NB4 (cell line): ENCODE measurements at places on chromosomes 7 and 10.

DNA sequence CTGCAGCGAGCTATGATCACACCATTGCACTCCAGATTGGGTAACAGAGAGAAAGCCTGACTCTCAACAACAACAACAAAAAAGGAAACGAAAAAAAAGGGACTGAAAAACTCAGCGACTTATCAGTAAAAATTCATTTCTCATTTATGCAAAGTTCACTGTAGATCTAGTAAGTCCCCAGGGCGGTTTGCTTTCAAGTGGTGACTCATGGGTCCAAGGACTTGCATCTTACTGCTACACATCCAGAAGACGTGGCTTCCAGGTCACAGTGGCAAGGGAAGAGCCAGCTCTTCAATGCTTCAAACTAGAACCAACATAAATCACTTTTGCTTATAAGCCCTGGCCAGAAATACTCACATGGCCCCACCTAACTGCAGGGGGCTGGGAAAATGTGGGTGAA, 178.3 kb upstream of the AUTS2 start:
- peak; percentile 21 for DNase-seq

DNA sequence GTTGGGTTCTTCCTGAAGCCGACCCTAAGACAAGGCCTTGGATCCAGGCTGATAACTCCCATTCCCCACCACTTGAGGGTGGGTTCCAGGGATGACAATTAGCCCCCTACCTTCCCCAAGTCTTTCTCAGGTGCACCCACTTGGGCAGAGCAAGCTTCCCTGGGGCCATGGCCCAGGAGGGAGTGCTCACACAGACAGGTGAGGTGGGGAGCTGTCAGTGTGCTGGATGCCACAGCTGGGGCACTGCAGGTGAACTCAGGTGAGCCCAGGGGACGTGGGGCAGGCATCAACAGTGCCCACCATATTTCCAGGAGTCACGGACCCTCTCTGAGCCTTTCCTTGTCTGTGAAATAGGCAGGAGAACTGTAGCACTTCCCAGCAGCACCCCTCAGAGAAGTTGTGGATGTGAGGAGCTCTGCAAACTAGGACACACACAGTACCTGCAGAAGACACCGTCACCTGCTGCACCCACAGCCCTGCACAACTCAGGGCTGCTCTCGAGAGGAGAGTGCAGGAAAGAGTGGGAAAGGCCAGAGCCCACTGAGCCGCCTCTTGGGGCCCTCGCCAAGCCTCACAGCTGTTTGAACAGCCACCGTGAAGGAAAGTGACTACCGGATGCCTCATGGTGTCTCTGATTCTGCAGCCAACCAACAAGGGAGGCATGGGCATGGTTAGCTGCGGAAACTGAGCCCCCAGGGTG, 17.9 kb downstream of the SH3PXD2A start:
- DNase-seq = no peak

GRCh38 chr10:27526242-27526641, 22.1 kb downstream of the RAB18 start:
- DNase-seq = no peak

DNA sequence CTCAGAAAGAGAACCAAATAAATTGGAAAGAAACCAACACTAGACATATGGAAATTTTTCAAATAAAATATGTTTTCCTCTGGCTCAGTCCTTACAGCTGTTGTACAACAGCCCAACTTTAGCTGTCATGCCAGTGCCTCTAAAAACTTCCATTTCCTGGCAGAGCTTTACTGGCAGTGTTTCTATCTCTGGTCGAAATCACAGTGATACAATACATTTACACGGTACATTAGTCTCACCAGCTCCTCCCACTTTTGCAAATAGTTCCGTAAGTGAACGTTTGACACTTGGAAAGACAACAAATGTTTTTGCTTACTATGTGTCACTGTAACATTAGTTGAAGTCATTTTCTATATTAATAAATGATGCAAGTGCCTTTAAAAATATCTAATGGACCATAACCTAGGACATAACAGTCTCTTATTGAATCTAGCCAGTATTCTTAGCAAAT, 29.8 kb downstream of the BCAP29 start:
- DNase-seq = no peak

DNA sequence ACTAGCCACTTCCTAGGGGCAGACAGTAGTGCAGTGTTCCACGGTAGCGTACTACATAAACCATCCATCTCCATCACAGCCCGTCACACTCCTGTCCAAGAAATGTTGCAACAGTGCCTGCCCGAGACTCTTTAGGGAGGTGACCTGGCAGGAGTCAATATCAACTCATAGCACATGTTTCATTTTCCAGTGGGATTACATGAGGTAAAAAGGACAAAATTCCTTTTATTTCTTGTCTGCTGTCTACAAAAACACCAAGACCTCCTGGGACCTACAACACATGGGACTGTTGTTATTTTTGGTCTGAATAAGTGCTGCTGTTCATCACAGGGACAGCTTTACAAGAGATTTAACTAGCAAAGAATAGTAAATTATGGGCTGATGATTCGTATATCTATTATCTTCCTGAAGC, 99.9 kb downstream of the MPP7 start:
- no peak for DNase-seq

DNA sequence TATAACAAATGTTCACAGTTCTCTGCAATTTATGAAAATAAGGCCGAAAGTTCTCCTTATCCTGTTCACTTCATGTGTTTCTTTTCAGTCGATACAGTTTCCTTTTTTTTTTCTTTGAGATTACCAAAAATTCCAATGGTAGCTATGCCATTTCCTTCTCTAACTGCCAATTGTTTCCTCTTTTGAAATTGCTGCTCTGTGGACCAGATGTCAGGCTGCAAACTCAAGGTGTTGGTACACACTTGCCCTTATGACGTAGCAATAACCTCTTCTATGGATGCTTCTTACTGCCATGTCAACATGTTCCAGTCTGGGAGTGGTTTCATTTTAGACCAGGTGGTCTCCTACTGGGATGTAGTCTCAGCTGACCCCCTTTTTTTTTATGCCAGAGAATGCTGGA, 52.9 kb downstream of the CASD1 start:
- DNase-seq = no peak
